Sigmoid colon (tissue), 7 donors: ENCODE measurements at places on chromosomes 2 and 18. TPM values are rescaled to one million over a fixed set of nuclear protein-coding genes. Genes with fewer than 3 reads are reported as not detected.

DNA sequence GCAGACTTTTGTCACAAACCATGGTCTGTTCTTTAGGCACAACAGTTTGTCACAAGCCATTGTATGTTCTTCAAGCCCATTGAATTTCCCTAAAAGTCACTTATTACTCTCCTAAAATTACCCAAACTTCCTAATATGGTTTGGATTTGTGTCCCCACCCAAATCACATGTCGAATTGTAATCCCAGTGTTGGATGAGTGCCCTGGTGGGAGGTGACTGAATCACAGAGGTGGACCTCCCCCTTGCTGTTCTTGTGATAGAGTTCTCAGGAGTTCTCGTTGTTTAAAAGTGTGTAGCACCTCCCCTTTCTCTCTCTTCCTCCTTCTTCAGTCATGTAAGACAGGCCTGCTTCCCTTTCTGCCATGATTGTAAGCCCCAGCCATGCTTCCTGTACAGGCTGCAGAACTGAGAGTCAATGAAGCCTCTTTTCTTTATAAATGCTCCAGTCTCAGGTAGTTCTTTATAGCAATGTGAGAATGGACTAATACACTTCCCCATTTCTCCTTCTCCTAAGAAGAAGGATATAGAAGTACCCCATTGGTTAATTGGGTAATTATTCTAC, 11.2 kb upstream of the GYPC start:
- DNase-seq, result no peak

DNA sequence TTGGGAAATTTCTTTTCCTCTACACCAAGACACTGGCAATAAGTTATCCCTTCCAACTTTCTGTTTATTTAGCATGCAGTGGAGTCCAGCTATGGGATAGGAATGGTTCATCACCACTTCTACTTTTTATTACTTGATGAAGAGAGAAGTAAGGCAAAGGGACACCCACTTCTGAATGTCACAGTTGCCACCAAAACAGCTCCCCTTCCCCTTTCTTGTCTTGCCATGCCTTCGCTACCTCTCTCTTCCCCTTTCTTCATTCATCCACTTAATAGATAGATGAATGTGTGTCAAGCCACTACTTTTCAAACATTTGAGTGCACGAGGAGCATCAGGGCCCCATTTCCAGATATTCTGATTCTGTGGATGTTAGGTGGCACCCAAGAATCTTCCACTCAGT, 59.6 kb downstream of the KCTD18 start:
- no peak for DNase-seq

SKA1 gene
- not detected for total RNA-seq

DNA sequence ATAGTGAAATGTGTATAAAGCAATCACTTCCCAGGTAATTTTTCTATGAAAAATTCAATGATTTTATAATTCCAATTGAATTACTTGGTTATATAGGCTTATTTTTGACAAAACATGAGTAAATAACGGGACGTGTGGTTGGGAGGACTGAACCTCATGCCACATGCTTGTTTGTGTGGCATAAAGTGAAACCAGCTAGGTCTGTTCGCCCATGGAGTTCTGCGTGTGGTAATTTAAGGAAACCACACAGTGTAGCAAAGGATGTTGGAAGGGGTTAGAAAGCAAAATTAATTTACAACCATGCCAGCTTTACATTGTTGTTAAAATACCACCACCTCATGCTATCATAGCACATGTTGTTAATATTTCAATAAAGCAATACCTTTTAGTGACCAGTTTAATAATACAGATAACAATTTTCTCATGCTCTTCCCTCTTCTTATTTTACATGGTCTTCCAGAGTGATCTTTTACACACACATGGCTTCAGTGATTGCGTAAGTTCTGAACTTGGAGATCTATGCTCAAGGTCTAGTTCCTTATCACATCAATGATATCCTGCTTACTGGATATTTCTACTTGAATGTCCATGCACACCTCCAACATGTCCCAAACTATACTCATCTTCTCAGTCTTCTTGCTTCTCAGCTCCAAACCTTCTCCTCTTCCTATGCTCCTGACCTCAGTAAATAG, 156.4 kb upstream of the ITGA4 start:
- no peak for DNase-seq

GRCh38 chr2:173027181-173028128, 48.2 kb upstream of the MAP3K20 start:
- peak; percentile 94 for DNase-seq

GRCh38 chr18:75230163-75231052, 19.8 kb downstream of the TSHZ1 start:
- no peak for DNase-seq

PARD6G gene
- 9.3 TPM for total RNA-seq

DNA sequence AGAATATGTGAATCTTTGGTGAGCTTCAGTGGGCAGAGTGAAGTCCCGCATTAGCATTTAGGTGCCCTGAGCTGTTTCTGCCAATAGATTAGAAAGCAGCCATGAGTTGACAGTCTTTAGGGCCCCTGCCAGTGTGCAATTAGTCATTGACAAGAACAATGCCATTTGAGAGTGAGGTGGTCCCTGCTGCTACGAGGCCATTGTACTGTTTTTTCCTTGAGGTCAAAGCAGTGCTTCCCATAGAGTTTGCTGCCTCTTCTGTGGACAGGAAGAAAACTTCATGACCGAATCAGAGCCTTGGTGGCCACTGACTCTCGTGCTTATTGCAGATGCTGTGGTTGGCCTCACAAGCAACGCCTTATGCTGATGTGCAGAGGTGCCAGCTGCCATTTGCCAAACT, 102.7 kb downstream of the SH3BP4 start:
- no peak for DNase-seq

- no peak for DNase-seq
Observed at GRCh38 chr2:64989982-64990614, 899 bp downstream of the SLC1A4 start.

MALL gene
- total RNA-seq, result 1.5 TPM

GRCh38 chr2:109654326-109655050, 40.3 kb downstream of the SOWAHC start:
- no peak for DNase-seq

VWA3B gene
- total RNA-seq, result 0.55 TPM

DIPK1C gene
- total RNA-seq, result 1.1 TPM

DNA sequence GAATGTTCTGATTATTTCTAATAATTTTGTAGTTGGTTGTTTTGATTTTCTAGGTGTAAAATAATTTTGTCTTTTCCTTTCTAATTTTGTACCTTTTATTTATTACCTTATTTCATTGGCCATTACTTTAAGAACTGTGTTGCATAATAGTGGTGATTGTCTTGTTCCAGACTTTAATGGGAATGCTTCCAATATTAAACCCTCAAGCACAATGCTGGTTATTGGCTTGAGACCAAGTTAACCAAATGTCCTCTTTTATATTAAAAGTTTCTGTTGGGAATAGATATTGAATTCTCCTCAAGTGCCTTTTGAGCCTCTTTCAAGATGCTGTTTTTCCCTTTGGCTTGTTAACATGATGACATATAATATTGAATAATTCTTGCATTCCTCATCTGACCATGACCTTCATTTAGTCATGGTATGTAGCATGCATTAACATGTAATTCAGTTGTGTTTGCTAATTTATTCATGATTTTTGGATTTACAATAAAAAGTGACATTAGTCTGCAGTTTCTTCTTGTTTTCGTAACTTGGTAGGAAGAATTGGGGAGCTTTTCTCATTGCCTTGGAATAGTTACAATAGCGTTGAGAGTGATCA, 141.7 kb downstream of the DIS3L2 start:
- DNase-seq, result no peak

- DNase-seq, result no peak
Observed at GRCh38 chr2:54568876-54569321, 112.8 kb downstream of the SPTBN1 start.

DNA sequence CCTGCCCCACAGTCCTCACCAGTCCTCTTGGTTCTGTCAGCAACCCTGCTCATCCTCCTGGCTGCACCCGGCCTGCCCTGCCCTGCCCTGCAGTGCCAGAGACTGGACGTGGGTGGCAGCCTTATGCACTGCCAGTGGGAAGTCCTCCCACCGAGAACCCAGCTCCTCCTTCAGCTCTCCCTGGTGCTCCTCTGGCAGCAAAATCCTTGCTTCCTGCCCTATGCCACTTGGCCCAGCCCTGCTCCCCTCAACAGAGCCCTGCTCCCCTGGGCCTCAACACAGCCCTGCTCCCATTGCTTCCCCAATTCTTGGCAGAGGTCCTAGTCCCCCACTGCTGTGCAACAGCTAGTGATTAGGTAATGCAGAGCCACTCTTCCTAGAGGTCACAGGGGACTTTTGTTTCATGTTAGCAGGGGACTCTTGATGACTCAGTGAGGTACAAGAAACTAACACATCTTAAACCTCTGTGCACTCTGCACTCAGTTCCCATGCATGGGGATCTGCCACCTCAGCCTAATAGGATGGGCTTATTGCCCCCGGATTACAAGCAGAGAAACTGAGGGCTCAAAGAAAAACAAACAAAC, 58.0 kb upstream of the EDAR start:
- DNase-seq, result no peak

DNA sequence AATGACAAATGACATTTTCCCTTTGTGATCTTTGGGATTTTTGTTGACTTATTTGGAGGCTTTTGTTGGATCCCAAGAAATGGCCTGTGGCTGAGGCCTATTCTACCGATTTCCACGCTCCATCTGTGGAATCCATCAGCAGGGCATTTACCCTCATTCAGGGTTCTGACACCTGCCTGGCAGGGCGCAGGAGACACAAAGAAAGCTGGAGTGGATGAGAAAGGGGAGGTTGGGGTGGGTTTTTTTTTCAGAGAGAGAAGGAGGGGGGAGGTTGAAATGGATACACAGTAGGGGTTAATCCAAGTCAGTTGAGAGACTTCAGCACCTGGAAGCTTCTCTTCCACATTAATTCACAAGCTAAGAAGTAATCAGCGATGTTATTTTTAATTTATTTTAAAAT, 59.7 kb downstream of the PAX3 start:
- DNase-seq, result no peak

PLEK gene
- 7.4 TPM for total RNA-seq

DNA sequence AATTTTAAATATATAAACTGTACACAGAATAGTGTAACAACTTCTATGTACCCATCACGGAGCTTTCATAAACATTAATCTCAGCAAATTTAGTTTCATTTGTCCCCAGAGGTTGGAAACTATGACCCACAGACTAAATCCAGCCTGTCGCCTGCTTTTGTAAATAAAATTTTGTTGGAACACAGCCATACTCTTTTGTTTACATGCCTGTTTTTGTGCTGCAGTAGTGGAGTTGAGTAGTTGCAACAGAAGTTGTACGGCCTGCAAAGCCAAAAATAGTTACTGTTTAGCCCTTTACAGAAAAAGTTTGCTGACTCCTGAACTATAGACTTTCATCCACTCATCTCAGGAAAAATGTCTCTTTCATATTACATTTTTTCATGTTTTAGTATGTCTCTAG, 39.8 kb downstream of the RBM45 start:
- DNase-seq, result no peak

GRCh38 chr2:164697688-164698461, 76.6 kb upstream of the GRB14 start:
- DNase-seq, result no peak

KIF5C gene
- 11.1 TPM for total RNA-seq

DNA sequence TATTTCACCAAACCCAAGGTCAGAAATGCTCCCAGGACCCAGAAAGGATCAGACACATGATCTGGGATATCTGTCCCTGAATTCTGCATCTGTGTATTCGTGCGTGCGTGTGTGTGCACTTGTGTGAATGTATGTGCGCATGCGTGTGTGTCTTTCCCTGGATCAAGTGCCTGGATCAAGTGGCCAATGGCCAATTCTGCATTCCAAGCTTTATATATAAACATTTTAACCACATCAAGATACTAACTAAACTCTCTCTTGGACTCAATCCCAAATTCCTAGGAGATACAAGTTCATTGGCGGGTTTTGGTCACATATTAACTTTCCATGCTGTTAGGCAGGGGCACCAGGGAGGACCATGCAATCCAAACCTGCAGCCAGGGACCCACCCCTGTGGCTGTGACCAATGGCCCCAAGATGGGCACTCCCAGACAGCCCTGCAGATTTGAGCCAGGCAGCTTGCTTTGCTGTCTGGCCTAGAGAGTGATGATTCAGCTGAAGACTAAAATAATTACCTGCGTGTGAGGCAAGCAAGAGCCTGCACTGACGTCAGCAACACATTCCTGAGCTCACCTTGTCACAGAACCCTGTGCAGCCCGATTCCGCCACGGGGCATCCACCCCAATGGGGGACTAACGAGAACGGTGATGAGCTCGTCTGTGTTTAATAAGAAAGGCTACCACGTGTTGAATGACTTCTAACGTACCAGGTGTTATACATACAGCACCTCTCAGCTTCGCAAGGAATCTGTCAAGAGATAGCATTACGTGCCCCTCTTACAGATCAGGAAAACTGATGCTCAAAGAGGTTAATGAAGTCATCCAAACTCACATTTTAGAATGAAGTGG, 45.3 kb upstream of the ROCK2 start:
- DNase-seq, result no peak

COL6A3 gene
- 715 TPM for total RNA-seq

- no peak for DNase-seq
Observed at GRCh38 chr2:128180031-128180430, 89.0 kb downstream of the UGGT1 start.

DNA sequence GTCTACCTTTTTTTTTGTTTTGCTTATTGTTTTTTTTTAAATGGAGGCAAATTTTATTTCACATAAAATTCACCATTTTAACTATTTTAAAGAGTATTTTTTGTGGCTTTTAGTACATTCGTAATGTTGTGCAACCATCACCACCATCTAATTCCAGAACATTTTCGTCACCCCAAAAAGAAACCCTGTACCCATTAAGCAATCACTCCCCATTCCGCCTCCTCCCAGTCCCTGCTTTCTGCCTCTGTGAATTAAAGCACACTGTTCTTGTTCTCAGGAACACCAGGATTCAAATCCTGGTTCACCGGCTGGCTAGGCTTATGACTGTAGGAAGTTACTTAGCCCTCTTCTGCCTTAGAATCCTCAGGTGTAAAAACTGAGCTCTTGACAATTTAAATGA, 36.9 kb upstream of the EPAS1 start:
- DNase-seq, result no peak

- no peak for DNase-seq
Observed at GRCh38 chr2:215772003-215772402, 241.3 kb downstream of the MREG start.

- DNase-seq, result no peak
Observed at GRCh38 chr18:35192415-35192814, 48.4 kb upstream of the ZNF397 start.

POTEJ gene
- not detected for total RNA-seq

DNA sequence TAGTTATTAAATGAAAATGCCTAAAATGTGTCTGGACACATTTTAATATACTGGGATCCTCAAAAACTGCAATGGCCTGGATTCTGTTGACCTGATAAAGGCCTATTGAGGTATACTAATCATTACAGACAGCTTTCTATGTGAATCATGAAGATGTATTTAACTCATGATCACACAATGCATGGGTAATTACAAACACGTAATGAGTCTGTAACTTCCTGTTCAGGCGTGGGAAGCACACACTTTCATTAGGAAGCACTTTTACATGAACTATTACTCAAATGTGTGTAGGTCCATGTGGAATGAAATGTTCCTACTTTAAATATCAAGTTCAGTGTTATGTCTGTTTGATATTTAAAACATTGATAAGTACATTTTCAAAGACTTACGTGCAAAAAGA, 108.7 kb downstream of the NCKAP5 start:
- DNase-seq, result no peak
